ENCODE measurements at places on chromosomes 3 and 15. TPM values are rescaled to one million over a fixed set of nuclear protein-coding genes. Genes with fewer than 3 reads are reported as not detected.

Gene GOLGA6A
- polyA plus RNA-seq = not detected

Gene PPM1M
- polyA plus RNA-seq = 34.4 TPM

- DNase-seq = no peak
Measured at GRCh38 chr3:171206283-171206682, 179.8 kb upstream of the SLC2A2 start.

DNA sequence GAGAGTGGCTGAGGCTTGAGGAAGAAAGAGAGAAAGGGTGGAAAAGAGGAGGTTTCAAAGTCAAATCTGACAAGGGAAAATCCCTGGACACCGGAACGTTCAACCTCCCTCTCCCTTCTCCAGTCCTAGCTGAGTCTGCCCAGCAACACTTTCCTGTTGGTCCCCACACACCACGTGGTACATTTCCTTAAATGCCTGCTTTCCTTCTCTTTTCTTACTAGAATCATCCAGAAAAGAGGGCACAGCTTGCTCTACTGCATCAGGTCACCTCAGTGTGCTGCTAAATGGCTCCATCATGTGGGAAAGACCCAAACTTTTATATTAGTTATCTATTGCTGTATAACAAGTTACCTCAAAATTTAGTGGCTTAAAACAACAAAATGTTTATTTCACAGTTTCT lies 181.2 kb downstream of the NECTIN3 start:
- no peak for DNase-seq

DNA sequence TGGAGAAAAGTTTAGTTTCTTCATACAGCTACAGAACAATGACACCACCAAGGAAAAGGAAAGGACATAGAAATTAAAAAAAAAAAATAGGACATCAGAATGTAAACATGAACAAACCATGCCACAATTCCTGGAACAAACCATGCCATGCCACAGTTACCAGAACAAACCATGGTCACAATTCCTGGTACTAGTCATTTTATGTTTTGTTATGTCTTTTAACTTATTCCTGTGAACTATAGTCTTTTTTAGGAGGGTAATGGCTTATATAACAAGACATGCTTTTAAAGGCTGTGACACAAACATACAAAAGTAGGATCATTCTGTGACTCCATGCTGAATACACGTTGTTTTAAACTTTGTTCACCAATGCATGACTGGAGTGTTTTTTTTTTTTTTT lies 42.8 kb downstream of the CD47 start:
- no peak for DNase-seq

DNA sequence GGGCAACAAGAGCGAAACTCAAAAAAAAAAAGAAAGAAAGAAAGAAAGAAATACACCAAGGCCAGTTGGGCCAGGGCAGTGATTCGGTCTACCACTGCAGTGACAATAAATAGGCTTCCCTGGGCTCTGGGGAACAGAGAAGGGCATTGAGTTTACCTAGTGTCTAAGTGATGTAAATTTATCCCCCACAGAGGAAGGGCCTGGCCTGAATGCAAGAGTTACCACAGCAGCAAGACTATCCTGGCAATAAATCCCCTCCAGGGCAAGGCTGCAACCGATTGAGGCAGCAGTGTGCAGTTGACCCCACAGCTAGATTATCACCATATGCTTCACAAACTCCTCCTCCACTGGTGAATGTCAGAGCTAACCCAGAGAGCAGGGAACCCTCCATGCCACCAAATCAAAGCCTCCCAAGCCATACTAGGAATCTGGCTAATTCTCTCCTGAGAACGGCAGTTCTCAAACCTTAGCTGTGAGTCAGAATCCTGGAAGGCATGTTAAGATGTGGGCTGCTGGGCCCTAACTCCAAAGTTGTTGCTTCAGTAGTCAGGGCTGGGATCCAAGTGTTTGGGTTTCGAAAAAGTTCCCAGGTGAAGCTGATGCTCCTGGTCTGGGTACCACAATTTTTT lies 64.3 kb upstream of the GATM start:
- no peak for DNase-seq

GRCh38 chr15:92714077-92714476 lies 58.5 kb upstream of the FAM174B start:
- DNase-seq = no peak

DNA sequence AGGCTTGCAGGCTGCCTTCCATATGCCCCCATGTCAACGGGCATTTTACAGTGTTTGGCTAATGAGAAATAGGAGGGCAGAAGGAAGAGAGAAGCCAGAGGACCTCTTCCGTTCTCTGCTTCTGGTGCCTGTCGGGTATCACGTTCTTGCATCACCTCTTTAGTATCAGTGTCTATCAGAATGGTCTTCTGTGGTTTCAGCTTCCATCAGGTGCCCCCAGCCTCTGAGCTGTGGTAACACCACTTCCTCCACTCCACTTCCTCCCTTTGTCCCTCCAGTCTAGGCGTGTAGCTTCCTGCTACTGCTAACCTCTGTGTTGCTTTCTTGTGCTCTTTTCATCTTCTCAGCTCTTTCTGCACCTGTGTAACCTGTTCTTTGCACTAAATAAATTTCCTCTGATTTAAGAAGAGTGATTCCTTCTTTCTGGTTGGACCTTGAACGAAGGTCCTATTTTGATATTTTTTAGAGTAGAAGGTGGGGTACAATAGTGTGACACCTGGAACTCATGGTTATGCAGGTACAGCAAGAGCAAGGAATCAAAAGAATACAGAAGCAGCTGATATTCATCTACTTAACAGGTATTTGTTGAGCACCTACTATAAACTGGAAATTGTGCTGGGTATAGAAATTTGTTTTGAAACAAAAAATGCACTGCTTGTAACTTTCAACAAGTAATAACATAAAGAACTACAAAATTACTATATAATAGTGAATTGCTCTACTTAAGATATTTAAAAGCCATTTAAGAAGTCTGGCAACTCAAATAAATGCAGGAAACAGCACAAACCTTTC lies 27.4 kb upstream of the FOXB1 start:
- no peak for DNase-seq

- no peak for DNase-seq
Measured at GRCh38 chr3:13401149-13401548, 19.0 kb downstream of the NUP210 start.

DNA sequence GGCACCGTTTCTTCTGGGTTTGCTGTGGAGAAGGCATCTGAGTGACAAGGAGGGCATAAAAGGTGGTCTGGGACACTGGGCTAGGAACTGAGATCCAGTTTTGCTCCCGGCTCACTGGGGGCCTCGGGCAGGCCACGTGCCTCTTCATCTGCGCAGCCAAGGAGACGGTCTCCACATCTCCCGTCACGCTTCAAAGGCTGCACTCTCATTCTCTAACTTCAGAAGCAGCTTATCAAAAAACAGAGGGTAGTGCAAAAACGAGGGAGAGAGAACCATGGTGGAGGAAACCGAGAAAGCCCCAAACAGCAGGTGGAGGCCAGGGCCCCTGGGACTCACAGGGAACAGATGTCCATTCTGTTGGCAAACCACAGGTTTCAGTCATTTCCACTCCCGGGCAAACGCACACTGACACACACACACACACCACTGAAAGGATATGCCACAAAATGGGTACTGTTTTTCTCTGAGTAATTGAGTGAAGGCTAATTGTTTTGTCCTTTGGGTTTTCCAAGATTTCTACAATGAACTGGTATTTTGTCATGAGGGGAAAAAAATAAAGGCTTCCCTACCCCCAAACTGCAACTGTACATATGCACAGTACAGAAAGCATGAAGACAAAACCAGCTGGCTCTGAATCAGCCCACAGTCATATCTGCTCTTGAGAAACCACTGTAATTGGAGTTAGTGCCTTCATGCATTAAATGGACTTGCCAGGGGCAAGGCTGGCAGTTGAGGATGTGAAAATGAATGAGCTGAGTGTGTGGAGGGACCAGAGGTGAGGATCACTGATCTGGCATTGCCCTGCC lies 71.9 kb downstream of the MGLL start:
- DNase-seq = peak; percentile 59

- DNase-seq = no peak
Measured at GRCh38 chr15:39246523-39246922, 334.4 kb upstream of the THBS1 start.
